ENCODE measurements at places on chromosomes 6 and 20.
A peak's percentile ranks its signal among the peaks of the same experiment; 100 is the strongest.

- DNase-seq = peak; percentile 42
Measured at GRCh38 chr6:53484476-53485280, 60.2 kb downstream of the GCLC start.

GRCh38 chr20:12740647-12741046 lies 268.1 kb upstream of the SPTLC3 start:
- no peak for DNase-seq

- no peak for DNase-seq
Measured at GRCh38 chr6:30963641-30964040, 19.9 kb upstream of the MUC21 start.

GRCh38 chr6:39189915-39190544 lies 39.2 kb downstream of the KCNK5 start:
- no peak for DNase-seq

GRCh38 chr20:35093267-35093884 lies 769 bp upstream of the TRPC4AP start:
- peak; percentile 85 for DNase-seq

DNA sequence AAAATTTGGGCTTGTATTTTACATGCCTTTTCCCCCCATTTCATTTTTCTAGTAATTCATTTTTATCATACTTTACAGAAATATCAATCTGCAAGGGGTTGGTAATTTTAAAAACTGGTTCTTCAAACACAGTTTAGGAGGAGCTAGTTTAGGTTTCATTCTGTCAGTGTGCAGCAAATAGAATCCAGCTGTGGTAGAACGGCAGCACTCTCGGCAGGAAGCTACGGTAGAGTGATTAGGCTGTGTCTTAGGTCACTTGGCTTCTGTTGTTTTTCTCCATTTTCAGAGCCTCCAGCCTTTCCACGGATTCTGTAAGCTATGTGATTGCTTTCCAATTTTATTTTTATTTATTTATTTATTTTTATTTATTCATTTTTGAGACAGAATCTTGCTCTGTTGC lies 32.7 kb downstream of the TLDC2 start:
- DNase-seq = no peak

DNA sequence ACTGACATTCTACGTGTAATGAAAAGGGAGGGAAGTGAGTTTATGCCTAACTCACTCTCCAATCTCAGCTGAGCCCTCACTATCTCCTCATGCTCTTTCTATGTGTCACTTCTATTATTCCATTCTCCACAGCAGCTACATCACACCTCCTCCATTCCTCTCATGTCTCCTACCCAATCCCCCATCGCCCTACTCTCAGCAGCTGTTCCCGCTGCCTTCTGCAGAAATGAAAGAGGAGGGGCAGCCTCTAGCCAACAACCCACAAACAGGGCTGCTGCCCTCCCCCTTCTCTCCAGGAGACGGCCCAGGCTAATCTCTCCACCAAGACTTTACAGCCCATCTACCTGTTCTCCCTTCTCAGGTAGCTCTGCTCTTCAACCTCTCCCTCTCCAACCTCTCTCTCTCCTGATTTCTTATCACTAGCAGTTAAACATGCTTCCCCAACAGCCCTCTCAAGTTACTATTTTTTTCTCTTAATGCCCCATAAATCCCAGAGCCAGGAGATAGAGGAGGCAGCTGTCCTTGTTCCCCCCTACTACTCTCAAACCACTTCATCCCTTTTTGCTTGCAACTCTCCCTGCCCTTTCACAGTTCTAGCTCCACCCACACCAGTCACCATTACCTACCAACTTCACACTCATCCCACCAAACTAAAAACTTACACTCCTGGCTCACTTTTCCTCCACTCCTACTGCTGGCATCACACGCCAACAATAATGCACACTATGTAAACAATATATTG lies 136.5 kb downstream of the BTBD9 start:
- no peak for DNase-seq

DNA sequence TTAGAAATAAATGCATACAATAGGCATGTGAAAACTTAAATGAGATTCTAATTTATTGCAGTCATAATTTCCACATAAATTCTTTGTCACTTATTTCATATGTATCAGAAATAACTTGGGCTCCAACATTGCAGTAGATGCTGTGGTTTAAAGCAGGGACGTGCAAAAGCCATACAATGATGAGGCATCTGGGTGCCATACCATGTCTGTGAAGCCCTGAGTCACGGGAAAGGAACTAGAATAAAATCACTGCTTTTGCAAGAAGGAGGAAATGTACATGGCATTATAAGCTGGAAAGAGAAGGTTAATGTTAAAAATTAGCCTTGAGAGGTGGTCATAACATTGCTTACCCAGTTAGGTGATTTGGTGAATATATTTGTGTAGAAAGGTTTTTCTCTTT lies 180.4 kb downstream of the SASH1 start:
- no peak for DNase-seq

GRCh38 chr20:25390538-25391528 lies at the start of gene ABHD12:
Gene ABHD12, minus strand, starts transcription at chr20:25390835. Its CDS starts 132 bp downstream, at chr20:25390703.
- peak; percentile 96 for DNase-seq

- no peak for DNase-seq
Measured at GRCh38 chr20:17620371-17621228, 50.7 kb downstream of the DSTN start.

DNA sequence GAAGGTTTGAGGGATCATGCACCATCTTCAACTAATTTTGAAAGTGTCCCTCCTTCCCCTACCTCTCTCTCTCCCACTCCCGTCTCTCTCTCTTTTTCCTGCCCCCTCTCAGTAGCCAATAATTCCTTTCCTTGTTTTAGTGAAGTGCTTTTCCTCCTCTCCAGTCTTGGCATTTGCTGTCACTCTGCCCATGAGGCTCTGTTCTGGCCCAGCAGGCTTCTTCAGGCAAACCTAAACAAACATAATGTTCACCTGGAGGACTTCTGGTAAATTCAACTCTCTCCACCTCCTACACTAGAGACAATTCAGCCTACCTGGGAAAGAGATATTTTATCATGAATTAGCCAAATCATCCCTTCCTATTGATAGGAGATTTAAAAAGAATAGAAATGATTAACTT lies 320.4 kb upstream of the RNF24 start:
- DNase-seq = no peak

DNA sequence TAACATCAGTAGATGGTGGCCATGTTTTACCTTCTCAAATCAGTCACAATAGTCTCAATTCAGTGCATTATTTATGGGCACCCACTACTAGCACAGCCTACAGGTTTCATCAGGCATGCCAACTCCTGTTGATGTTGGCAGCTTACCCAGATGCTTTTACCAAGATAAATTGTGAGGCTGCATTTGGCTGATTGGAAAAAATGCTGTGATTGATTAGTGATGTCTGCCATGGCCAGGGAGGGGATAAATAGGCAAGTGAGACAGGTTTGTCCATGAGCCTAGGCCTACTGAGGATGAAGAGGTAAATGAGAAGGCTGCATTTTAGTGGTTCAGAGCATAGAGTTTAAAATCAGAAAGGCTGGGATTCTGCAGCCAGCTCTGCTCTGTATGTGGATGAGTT lies 227.1 kb downstream of the NFATC2 start:
- no peak for DNase-seq

- no peak for DNase-seq
Measured at GRCh38 chr6:49225471-49225870, 237.6 kb downstream of the MMUT start.

- no peak for DNase-seq
Measured at GRCh38 chr20:54173653-54174456, at the start of gene CYP24A1. Gene CYP24A1, minus strand, starts transcription at chr20:54173986. Its CDS starts 407 bp downstream, at chr20:54173579.

GRCh38 chr6:137224799-137225198 lies 5.6 kb upstream of the IFNGR1 start:
- no peak for DNase-seq

GRCh38 chr6:93678841-93679454 lies 259.6 kb upstream of the EPHA7 start:
- no peak for DNase-seq

DNA sequence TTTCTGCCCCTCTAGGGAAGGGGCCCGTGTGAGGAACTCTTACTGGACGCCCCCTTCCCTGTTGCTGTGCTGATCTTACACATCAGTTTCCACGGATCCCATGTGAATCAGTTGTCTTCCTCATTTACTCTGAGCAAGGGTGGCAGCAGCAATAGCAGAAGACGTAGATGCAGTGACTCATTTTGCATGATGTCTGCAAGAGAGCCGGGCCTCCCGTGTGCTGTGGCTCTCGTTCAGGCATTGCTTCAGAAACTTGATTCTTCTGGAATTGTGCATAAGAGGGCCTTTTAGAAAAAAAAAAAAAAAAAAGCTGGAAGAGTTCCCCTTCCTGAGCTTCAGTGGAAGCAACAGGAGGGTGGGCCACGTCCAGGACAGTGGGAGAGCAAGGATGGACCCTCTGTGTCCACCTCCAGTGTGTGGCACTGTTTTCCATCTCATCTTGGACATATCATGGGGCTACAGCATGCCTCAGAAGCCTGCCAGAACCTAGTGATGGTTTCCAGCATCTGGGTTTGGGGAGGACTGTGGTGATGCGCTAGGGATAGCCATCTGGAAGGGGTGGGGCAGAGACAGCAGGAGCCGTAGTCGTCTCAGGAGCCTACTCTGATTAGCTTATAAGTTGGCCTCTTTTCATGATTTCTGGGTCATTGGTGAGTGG lies 62.1 kb downstream of the FOXO3 start:
- no peak for DNase-seq

GRCh38 chr6:157488058-157488457 lies 107.1 kb downstream of the ZDHHC14 start:
- no peak for DNase-seq

DNA sequence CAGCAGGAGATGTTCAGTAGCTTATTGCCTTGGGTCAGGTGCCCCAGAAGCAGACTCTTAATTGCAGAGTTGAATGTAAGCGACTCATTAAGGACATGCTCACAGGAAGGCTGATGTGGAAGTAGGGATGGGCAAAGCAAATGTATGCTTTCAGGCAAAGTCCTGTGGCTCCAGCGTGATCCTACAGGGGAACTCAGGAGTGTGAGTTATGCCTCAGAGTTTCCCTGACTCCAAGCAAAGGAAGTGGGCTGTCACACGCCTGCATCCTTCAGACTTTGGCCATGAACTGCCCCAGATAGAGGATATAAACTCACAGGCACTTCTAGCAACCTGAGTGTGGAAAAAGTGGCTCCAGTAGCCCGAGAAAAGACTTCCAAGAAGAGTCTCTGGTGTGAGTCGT lies 64.9 kb upstream of the ZNF133 start:
- DNase-seq = peak; percentile 59

DNA sequence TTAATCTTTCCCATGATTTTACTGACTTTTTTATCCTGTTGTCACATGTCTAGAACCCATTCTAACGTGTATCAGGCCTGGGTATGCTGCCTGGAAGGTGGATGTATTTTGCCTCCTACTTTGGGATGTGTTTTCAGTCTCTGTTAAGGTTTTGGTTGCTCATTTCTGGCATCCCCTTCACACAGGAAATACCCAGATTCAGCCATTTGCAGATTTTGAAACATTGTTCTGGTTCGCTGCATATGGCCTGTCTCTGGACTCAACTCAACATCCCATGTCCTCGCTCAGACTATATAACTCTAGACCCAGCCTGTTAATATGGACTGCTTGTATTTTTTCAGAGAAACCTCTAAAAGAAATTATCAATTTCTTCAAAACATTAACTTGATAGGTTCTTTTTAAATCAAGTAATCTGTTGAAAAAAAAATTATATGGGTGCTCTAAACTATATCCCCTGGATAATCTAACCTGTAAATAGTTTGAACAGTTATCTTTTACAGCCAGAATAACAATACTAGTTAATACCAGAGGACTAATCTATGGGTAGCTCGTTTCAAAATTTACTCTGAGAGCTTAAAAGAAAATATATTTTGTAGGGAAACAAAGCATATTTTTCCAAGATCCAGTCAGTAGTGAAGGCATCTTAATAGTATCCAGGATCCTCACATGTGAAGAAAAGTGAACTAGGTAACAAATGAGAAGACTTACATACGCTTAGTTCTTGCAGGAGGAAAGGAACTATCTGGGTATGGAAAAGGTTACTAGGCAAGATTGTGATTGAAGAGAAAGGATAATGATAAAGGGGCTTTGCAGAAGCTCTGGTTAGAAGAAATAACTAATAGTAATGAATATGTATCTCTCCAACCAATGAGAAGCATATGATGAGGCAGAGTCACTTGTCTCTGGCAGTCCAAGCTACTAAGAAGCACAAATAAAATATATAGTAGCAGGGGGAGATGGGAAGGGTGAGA lies 23.4 kb upstream of the HLA-DQB1 start:
- DNase-seq = no peak

- no peak for DNase-seq
Measured at GRCh38 chr6:35955521-35955920, 34.6 kb upstream of the SRPK1 start.

GRCh38 chr6:27502508-27503435 lies 29.9 kb upstream of the ZNF184 start:
- peak; percentile 58 for DNase-seq

DNA sequence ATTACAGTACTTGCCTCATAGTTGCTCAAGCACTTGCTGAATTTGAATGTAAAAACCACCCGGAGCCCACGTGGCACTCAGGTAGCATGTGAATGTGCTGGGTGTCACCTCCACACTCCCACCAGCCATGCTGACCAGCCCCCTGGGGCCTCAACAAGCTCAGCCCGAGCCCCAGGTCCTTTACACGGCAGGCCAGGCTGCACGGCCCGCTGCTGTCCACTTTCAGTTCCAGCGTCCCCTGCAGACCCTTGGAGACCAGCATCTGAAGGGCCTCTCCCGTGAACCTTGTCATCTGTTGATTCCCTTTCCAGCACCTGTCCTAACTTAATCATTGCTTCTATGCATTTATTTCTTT lies 33.3 kb upstream of the ZBP1 start:
- no peak for DNase-seq

DNA sequence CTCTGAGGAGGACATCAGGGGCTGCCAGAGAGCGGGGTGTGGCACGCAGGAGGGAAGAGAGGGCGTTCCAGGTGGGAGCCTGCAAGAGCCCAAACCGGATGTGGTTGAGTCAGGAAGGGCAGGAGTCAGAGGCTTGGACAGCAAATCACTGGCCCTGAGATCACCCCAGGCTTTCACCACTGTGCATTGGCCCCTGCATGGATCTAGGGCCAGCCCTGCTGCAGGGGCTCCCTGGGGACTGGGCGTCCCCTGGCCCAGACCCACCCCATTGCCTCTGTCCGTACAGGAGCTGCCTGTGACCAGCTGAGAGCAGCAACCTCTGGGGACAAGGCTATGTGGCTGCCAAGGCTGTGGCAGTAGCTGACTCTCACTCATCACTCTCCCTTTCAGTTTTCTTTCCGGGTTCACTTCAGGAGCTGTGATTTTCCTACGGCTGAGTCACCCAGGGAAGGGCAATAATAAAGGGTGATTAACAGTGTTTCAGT lies 33.9 kb downstream of the KCNK17 start:
- DNase-seq = peak; percentile 82

DNA sequence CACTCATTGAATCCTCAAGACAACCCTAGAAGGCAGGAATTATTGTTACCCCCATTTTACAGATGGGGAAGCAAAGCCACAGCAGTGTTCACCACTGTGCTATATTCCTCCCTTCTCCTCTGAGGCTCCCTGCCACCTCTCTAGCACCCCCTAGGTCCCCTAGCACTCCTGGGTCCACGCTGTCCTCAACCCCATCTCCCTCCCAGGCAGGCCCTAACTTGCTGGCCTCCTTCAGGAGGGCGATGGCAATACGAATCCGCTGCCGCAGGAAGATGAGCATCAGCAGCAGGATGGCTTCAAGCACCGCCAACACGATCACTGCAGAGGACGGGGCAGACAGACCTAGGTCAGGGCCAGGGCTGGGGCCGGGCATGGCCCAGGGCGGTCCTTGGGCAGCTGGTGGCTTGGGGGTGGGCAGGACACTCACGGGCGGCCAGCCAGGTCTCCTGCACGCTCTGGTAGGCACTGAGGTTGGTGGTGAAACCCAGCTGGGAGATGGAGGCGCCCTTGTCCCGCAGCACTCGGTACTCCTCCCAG lies 7.8 kb upstream of the NEU1 start:
- no peak for DNase-seq
